Hematopoietic multipotent progenitor cell treated with erythropoietin and hydrocortisone succinate and interleukin-3 and kit ligand, for 6 days (in vitro differentiated cells): ENCODE measurements at places on chromosomes 7 and 10.

DNA sequence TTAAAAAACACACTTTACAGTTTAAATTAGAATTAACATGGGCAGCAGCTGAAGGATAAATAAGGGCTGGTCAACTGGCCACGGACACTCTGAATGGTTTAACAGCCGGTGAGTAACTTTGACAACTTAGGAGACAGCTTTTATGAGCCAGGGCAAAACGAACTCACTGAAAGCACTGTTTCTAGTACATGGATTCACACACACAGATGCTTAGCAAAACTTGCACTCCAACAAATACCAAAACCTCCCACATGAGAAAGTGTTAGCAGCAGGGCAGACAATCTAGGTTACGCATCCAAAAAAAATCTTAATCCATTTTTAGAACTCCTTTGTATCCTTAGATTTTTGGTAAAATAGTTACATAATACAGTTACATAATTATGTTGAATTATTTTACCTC is 486.4 kb downstream of the PHTF2 start:
- DNase-seq, result no peak

DNA sequence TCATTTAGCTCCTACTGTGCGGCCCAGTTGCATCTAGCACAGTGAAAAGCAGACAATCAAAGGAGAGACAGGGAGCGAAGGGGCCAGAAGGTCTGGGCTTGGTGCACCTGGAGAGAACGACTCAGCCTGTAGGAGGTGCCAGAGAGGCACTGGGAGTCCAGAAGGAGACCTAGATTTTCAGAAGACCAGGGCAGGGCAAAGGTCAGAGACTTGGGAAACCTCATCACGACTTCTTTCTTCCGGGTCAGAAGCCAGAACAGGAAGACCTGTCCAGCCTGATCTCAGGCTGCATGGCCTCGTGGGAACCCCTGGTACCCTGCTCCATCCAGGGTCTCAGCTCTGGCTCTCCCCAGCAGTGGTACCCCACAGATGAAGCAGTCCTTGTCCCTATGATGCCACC is 5.2 kb downstream of the AGAP3 start:
- peak; percentile 65 for DNase-seq

- DNase-seq, result peak; percentile 63
Measured at GRCh38 chr7:144835155-144835611, 670 bp downstream of the TPK1 start.

DNA sequence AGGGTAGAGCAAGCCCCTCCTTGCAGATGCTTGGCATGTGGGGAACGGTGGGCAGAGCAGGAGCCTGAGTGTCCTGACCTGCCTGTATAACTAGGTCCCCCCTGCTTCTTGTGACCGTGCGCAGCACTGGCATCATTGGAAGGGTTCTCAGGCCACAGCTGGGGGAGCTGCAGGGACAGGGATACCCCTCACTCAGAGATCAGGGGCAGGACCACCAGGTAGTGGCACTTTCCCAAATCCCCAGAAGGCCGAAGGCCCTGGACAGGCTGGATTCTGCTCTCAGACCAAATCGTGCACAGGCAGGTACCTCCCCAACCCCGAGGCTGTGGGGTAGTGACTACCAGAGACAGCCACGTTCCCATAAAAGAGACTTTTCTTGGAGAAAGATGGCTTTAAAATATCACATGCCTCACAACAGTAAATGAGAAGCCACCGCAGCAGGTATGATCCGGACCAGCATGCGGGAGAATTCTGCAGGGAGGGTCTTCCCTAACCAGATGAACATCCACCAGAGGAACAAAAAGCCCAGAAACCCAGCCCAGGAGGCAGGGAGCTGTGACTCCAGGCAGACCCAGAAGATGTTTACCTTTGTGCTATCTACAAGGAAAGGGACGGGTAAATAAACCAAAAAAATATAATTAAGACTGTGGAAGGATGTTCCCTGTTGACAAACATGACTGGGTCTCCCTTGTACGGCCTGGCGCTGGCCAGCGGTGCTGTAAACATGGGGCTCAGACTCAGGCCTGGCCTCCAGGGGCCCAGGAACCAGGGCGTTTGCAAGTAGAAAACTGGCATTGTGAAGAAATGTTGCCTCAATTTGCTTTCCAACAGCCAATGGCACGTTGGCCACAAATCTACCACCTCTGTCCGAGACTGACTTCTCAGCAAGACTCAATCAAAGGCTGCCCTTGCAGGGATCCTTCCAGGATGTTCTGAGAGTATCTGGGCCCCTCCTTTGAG is 180.0 kb downstream of the TNS3 start:
- no peak for DNase-seq

- no peak for DNase-seq
Measured at GRCh38 chr10:3225561-3225960, 53.0 kb upstream of the PITRM1 start.

DNA sequence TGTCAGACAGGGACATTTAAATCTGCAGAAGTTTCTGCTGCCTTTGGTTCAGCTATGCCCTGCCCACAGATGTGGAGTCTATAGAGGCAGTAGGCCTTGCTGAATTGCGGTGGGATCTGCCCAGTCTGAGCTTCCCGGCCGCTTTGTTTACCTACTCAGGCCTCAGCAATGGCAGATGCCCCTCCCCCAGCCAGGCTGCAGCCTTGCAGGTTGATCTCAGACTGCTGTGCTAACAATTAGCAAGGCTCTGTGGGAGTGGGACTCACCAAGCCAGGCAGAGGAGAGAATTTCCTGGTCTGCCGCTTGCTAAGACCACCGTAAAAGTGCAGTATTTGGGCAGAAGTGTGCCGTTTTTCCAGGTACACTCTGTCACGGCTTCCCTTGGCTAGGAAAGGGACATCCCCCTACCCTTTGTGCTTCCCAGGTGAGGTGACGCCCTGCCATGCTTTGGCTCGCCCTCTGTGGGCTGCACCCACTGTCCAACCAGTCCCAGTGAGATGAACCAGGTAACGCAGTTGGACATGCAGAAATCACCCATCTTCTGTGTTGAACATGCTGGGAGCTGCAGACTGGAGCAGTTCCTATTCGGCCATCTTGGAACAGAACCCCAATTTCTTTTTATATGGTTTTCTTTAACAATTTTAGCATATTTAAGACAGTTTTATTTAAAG is 28.4 kb upstream of the VWDE start:
- no peak for DNase-seq

GRCh38 chr7:139861803-139862202 is 32.7 kb downstream of the TBXAS1 start:
- peak; percentile 47 for DNase-seq

DNA sequence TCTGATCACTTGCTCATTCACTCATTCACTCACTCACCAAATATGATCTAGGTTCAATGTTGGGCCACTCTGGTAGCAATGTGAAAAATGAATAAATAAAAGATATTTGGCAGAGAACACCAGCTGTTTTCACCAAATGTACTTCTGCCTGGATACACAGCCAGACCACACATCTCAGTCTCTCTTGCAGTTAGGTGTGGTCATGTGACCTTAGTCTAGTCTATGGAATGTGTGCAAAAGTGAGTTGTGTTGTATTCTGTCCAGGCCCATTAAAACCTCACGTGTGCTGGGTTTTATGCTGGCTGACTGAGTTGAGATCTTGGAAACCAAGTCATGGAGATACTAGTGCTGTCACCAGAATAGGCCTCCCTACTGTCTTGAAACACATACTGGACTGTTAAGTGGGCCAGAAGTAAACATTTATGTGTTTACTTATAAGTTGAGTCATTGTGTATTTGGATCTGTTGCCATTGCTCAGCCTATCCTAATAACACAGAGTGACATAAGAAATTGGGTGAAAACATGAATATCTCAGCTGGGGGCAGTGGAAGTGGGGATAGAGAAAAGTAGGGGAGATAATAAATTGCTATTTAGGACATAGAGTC is 145.5 kb downstream of the PTEN start:
- DNase-seq, result no peak

DNA sequence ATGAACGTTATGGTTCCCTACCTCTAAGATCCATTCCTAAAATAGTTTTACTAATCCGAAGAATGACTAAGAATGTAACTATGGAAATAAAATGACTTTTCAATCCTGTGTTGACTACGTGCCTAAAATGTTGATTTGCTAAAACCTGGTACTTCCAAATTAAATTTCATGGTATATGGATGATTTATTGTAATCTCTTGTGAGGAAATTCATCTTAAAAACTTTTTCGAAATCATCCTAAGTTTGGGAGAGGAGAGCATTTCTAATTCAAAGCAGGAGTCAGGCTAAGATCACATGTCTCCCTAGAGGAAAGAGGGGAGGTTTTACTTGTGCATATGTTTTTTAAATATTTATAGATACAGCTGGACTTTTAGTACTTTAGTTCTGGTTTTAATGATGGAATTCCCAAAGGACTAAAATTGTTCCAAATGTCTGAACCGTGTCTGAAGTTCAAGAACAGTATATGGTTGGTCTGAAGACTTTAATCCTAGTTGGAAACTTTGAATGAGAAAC is 483.9 kb downstream of the AUTS2 start:
- DNase-seq, result no peak

GRCh38 chr7:6567886-6568285 is 9.4 kb upstream of the ZDHHC4 start:
- DNase-seq, result no peak

- peak; percentile 64 for DNase-seq
Measured at GRCh38 chr10:96124230-96125141, 5.6 kb upstream of the ZNF518A start.

DNA sequence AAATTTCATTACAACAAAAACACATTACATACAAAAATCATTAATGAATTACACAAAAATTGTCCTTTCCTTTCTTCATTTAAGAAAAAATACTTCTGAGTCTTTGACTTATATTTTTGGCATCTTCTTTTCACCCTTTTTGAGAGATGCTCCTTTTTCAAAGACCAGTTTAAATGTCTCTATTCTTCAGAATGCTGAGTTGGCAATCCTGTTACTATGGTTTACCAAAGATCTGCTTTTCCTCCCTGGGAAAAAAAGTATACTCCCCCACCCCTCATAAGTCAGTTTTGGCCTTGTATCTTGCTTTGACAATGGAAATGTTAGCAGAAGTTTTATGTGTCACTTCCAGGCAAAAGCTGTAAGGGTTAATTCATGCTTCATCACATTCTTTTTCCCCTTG is 198.4 kb upstream of the GRM3 start:
- no peak for DNase-seq

DNA sequence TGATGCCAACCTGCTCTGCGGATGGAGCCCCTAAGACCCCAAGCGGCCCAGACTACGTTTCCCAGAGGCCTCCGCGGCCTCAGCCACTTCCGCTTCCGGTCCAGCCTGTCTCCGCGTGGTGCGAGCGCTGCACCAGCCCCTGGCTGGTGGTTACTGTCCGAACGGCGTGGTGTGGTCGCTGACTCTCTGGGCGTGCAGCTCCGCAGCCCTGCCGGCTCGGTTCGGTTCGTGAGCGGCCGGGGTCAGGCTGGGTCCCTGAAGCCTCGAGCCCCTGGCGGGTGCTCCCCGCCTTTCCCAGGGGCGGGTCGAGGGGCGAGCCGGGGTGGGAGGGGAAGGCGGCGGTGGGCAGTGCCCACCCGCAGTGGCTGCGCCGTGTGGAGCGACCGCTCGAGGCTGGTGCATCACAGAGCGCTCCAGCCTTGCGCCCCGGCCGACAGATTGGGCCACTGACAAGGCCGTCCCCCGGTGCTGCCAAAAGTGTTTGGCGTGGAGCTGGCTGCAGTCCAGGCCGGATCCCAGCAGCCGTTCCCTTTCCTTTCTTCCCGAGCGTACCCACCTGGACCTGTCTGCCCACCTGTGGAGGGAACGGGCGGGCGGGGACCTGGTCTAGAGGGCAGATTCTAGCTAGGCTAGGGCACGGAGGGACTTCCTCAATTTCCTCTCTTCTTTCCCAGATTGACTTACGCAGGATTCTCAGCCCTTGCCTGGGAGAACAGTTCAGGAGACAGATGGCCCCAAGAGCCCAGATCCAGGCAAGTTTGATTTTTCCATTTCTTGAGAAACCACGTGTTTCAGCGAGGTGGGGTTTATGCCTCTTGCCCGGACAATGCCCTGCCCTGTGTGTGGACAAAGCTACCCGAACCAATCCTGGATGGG is at the start of gene ZNF485:
Gene ZNF485 (plus strand): TSS at position 116 of the 876 bp plus-strand sequence. CDS start 613 bp downstream, at position 729.
- DNase-seq, result peak; percentile 80

GRCh38 chr10:63767138-63767801 is 246.1 kb downstream of the REEP3 start:
- DNase-seq, result no peak

- DNase-seq, result no peak
Measured at GRCh38 chr7:78499283-78499682, 700.7 kb downstream of the PHTF2 start.

DNA sequence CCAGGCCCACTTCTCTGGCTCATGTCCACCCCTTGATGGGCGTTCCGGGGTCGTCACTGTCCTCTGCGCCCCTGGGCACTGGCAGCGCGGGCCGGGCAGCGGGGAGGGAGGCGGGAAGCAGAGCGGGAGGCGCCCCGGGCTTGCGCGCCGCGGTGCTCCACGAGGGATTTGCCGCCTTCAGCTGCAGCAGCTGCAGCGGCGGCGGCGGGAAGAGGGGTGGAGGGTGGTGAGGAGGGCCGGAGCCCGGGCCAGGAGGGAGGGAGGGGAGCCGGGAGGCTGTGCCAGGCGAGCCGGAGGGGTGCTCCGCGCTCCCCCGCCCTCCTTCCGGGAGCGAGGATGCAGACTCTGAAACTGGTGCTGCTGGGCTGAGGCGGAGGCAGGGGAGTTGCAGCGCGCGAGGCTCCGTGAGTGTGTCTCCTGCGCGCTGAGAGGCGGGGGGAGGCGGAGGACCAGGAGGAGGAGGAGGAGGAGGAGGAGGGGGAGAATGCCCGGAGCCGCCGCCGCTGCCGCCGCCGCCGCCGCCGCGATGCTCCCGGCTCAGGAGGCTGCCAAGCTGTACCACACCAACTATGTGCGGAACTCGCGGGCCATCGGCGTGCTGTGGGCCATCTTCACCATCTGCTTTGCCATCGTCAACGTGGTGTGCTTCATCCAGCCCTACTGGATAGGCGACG is at the start of gene LHFPL3:
Gene LHFPL3 (plus strand): TSS at position 308 of the 674 bp plus-strand sequence.
- DNase-seq, result no peak

GRCh38 chr7:12643001-12643643 is 44.3 kb upstream of the ARL4A start:
- DNase-seq, result no peak

GRCh38 chr10:115045499-115045898 is 47.7 kb upstream of the ATRNL1 start:
- no peak for DNase-seq

DNA sequence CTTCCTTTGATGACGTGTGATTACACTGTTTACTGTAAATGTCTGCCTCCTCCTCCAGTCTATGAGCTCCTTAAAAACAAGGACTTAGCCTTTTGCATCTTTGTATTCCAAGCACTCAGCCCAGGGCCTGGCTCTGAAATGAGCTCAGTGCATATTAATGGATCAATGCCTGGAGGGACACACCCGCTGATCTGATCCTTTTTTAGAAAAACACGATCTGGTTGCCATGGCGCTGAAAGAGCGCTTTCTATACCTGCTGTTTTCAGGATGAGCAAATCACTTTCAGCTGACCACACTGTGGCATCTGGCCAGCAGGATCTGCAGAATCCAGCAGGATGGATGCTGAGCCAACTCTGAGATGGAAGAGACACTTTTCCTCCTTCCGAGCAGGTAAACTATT is 37.8 kb upstream of the GARS1 start:
- no peak for DNase-seq
